Cardiac septum (tissue), 1 donor: ENCODE measurements at places on chromosomes 3 and 15.

GRCh38 chr3:67661089-67661488 is 6.7 kb upstream of the SUCLG2 start:
- DNase-seq, result no peak

- DNase-seq, result no peak
Observed at GRCh38 chr15:71110405-71111180, 4.7 kb upstream of the THSD4 start.

GRCh38 chr3:21847005-21847404 is 96.0 kb upstream of the ZNF385D start:
- no peak for DNase-seq

- no peak for DNase-seq
Observed at GRCh38 chr3:146161663-146162002, 649 bp upstream of the PLOD2 start.

GRCh38 chr3:48155122-48155521 is 33.1 kb downstream of the CDC25A start:
- no peak for DNase-seq

DNA sequence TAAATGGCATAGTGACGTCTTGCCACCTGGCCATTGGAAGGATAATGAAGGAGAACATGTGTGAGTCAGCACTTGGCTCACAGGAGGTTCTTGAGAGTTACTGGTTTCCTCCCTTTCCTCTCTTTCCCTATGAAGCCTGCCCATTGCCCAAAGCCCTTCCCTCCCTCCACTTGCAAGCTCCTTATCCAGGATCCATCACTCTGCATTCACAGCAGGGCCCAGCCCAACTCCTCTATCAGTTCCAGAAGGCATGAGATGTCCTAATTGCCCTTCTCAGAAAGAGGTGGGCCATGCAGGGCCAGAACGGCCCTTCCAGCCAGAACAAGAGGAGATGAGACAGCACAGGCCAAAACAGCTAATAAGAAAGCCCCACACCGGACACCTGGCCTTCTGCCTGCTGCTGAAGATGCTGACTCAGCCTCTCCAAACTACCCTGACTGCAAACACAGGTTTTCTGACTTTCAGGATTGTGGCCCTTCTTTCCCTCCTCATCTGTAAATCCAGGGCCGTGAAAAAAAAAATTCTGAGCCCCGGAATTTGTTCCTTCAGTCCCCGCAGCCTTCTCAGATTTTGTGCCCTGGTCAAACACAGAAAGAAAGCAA is 29.7 kb downstream of the HAPLN3 start:
- DNase-seq, result no peak

- DNase-seq, result peak; percentile 68
Observed at GRCh38 chr3:195040773-195041520, 230.0 kb downstream of the XXYLT1 start.

DNA sequence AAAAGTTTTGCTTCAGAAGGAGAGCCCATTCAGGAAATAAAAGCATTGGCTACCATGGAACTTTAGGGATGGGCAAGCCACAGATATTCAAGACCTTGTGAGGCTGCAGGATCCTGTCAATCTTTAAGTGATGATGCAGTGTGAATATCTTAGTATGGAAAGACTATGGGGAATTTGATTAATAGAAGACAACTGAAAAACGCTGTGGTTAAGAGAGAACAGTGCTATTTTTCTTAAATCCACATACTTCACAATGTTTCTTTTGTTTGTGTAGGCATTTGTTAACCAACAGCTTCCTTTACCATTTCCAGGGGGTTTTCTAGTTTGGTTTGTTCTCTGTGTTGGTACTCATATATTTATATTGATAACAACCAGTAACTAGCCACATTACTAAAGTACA is 90.3 kb downstream of the TMEM212 start:
- DNase-seq, result no peak

DNA sequence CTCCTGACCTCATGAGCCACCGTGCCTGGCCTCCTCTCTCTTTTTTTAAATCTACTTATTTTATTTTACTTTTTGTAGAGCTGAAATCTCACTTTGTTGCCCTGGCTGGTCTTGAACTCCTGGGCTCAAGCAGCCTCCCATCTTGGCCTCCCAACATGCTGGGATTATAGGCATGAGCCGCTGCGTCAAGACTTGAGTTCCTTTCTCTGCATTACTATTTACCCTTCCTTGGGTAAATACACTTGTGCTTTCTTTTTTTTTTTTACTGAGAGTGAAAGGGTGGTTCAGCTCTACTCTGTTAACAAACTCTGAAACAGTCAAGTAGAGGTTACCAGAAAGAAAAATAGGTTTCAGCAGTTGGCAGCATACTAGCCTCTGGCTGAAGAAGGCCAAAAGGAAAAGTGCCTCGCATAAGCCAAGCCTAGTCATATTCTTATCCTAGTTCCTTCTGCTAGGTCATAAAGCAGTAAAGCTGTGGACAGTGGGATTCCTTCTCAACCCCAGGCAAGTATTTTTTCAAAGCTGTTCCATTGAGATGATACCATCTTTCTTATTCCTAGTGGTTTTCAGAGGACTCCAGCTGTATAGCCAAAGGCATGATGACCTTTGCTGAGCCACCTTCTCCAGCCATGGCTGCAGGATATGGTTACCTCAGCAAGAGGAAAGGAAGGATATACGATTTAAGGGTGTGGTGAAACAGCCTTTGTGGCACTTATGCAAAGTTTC is 135.1 kb downstream of the RBPMS2 start:
- DNase-seq, result no peak

DNA sequence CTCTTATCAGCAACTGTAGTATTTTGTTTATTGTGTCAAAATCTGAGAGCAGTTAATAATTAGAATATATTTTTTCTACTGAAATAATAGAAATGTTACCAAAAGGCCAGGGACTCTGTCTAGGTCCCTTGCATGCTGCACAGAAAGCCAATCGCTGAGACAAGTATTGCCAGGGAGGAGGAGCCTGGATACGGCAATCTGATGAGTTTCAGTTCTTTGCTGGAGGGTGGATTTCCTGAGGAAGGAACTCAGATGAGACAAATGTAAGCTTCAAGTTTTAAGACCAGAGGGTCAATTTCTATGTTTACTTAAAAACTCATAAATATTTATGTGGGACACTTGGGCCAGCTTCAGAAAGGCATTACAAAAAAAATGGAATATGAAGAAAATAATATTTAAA is 252.2 kb downstream of the GABRG3 start:
- no peak for DNase-seq

GRCh38 chr3:171377859-171378258 is 82.3 kb downstream of the TNIK start:
- DNase-seq, result no peak
